Stimulated activated CD4-positive, alpha-beta T cell treated with anti-CD3 and anti-CD28 coated beads, Interleukin-12 subunit alpha, Interleukin-12 subunit beta, amount 100 ng/mL, for 24 hours (primary cell): ENCODE measurements at places on chromosomes 4 and X.

- no peak for DNase-seq
Observed at GRCh38 chr4:123348946-123349345, 47.6 kb upstream of the SPRY1 start.

GRCh38 chr4:23736466-23736865 is 153.4 kb downstream of the PPARGC1A start:
- no peak for DNase-seq

GRCh38 chr4:54067166-54067565 is 2.8 kb upstream of the CHIC2 start:
- no peak for DNase-seq

GRCh38 chr4:42397635-42398170 is 415 bp downstream of the SHISA3 start:
- no peak for DNase-seq

DNA sequence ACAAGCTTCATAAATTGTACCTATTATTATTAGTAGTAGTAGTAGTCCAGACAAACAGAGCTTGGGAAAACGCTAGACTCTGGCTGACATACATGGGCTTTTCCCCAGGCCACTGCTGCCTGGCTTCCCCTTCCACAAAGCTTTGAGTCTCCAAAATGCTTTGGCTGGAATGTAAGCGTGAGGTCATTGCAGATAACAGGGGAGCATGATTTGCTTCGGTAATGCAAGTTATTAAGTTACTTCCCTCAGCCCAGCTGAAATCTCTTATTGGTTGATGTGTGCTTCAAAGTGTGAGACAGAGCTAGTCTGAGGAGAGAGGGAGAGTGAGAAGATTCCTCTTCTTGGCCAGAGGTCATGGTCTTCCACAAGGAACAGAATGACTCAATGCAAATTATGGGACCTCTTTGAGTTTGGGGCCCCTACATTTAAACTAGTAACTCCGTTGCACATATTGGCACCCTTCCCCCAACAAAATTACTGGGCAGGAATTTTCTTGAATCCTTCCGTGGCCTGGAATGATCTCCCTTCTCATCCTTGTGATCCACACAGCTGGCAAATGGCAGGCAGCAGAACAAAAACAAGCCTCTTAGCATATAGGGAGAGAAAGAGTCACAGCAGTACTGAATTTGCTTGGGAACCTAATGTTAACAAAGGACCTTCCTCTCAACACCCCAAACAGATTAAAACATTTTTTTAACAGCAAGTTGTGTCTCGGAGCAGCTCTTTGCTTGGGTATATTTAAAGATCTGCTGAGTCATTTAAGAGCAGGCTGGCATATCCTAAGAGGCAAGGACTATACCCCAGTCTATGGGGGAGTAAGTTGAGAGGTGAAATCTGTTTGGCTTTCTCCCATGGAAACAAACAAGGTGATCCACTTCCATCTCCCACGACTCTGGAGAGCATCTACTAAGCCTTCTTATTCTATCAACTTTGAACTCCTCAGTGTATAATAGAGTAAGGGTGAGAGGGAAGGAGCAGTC is 19.9 kb downstream of the AR start:
- no peak for DNase-seq

GRCh38 chr4:77615153-77615552 is 9.5 kb downstream of the CXCL13 start:
- DNase-seq, result no peak

- peak; percentile 19 for DNase-seq
Observed at GRCh38 chr4:118834960-118835569, 861 bp downstream of the SEC24D start.

GRCh38 chr4:184461711-184462441 is 12.5 kb downstream of the IRF2 start:
- no peak for DNase-seq

GRCh38 chr4:6658209-6658595 is 17.7 kb downstream of the MRFAP1 start:
- DNase-seq, result no peak

DNA sequence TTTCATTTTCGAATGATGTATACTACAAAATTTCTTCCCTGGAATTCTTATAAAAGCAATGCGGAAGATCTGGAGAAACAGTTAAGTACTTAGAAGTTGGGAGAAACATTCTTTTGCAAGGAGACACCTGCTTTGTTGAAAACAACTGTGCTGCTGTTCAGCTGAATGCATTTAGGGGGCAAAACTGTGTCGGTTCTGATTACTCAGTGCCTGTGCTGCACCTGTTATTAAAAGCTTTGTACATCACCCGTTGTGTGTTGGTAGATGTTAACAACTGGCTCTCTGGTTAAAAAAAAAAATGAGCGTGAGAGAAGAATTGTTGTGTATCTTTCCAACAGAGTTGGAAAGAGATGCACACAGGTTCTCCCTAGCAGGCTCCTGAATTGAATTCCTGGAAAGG is 184.1 kb upstream of the HHIP start:
- DNase-seq, result no peak

GRCh38 chr4:108247387-108248049 is 78.8 kb upstream of the LEF1 start:
- no peak for DNase-seq

DNA sequence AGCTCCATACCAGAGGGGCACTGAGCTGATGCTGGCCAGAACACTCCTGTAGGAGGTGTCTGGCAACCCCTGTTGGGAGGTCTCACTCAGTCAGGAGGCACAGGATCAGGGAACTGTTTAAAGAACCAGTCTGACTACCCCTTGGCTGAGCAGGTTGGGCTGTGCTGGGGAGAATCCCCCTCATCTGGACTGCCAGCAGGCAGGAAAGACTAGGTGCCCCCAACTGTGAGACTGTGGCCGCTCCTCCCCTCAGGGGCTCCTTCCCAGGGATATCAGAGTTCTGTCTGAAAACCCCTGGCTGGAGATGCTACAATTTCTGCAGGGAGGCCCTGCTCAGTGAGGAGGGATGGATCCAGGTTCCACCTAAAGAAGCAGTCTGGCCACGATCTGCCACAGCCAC is 245.3 kb downstream of the MAPK10 start:
- DNase-seq, result no peak

GRCh38 chr4:112127803-112128202 is 17.5 kb upstream of the FAM241A start:
- DNase-seq, result no peak

DNA sequence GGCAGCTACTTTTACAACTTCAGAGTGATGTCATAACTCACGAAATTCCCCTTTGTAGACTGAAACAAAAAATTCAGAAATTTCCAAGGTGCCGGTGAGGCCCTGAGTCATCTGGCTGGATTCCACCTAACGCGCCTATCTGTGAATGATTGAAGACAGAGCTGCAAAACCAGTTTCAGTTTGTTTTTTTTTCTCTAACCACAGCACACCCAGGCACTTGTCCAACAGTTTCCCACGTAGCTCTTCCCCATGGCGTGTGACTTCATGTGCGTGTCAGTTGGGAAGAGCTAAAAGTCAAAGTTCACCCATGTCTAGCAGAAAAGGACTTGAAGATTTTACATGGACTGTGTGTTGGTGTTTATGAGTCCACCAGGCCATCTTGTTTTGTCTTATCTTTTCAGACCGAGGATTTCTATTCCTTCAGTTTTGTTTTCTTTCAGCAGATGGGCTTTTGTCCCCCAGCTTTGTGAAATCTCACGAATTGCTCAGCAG is 16.4 kb downstream of the TCEANC start:
- DNase-seq, result no peak

GRCh38 chr4:15665753-15666365 is 10.7 kb upstream of the FBXL5 start:
- no peak for DNase-seq

DNA sequence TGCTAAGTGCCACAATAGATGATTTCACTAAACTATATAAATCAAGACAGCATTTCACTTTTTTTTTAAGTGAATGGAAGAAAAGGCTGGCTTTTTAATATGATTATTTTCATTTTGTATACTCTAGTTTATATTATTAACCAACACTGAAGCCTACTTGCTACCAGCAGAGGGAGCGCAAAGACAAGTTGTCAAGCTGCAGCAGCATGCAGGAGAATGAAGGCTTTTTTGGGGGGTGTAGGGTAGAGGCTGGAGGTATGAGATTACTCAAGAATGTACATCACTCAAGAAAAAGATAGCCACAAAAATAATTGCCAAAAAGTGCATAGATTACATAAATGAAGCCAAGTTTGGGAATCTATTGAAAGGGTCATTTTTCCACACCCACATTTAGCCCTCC is 519.5 kb downstream of the FGF13 start:
- DNase-seq, result peak; percentile 0

DNA sequence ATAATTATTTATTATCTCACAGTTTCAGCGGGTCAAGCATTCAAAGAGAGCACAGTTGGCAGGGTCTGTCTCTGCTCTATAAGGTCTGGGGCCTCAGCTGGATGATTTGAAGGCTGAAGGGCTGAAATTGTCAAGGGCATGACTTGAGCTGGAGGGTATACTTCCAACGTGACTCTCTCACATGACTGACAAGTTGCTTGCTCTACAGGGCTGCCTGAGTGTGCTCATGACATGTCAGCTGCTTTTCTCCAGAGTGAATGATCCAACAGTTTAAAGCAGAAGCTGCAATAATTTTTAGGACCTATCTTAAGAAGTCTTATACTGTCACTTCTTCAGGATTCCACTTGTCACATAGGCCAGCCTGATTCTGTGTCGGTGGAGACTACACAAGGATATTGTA is 51.2 kb downstream of the TIGD2 start:
- DNase-seq, result no peak

GRCh38 chr4:5125321-5125720 is 74.0 kb downstream of the STK32B start:
- DNase-seq, result no peak

GRCh38 chrX:148412006-148412405 is 88.4 kb upstream of the AFF2 start:
- no peak for DNase-seq

DNA sequence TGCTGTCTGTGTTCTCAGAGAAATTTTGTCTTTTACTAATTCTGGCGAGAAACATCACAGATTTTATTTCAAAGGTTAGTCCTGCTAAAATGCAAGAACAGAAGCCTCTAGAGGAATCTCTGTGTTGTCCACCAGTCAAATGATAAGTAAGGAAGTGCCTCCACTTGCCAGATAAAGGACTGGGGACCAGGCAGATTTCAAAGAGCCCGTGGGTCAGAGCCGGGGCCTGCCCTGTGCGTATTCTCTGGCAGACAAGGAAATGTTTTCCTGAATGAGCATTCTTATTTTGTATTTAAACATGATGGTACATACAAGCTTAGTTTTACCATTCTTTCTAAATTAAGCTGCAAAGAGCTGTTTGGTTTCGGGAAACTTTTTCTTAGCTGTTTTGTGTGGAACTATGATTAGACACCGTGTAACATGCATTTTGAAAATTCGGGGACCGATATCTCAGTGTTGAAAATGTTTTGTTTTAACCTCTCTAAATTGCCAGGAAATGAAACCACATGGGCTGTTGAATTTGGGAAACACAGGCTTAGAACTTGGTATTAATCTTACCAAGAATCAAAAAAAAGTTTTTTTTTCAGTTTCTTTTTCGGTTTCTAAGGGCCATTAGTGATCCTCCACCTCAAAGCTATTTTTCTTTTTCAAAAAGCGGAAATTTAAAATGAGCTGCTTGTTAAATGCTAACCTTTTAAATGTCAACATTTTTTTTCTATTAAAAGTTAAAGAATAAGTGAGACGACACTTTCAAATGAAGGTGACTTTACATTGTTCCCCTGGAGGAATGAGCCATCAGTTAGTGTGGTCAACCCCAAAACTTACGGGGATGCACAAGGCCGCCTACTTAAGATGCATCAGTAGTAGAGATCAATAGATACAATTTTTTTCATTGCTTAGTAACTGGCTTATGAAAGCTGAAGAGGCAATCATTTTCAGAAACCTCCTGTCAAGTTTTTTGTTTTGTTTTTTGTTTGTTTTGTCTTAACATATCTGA is 89.6 kb upstream of the MTM1 start:
- no peak for DNase-seq

DNA sequence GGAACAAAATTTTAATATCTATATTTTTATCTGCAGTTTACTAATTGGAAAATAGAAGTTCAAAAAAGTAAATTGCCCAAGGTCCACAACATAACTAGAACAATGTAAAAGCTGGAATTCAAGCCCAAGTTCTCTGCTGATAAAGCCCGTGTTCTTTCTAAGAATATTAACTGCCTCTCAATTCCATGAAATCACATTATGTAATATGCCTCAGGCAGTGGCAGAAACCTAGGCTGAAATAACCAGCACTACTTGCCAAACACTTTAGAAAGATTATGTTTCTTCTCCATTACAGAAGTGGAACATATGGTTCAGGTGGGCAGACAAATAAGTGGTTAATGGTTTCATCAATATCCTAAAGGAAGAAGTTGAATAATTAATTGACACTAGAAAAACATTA is 56.7 kb upstream of the ADGRL3 start:
- DNase-seq, result no peak

GRCh38 chr4:2250357-2251072 is 8.6 kb upstream of the HAUS3 start:
- DNase-seq, result no peak

GRCh38 chr4:67465032-67465762 is 80.1 kb downstream of the CENPC start:
- DNase-seq, result no peak

- no peak for DNase-seq
Observed at GRCh38 chr4:80237992-80238391, 28.5 kb upstream of the FGF5 start.

GRCh38 chr4:41369680-41370079 is 113.0 kb downstream of the UCHL1 start:
- DNase-seq, result no peak

GRCh38 chr4:155807021-155807420 is 48.2 kb downstream of the GUCY1B1 start:
- DNase-seq, result no peak

GRCh38 chrX:84248226-84248625 is 60.2 kb upstream of the RPS6KA6 start:
- no peak for DNase-seq

- DNase-seq, result no peak
Observed at GRCh38 chr4:11494232-11494631, 65.5 kb upstream of the HS3ST1 start.

- no peak for DNase-seq
Observed at GRCh38 chr4:40577588-40578253, 51.9 kb downstream of the RBM47 start.

DNA sequence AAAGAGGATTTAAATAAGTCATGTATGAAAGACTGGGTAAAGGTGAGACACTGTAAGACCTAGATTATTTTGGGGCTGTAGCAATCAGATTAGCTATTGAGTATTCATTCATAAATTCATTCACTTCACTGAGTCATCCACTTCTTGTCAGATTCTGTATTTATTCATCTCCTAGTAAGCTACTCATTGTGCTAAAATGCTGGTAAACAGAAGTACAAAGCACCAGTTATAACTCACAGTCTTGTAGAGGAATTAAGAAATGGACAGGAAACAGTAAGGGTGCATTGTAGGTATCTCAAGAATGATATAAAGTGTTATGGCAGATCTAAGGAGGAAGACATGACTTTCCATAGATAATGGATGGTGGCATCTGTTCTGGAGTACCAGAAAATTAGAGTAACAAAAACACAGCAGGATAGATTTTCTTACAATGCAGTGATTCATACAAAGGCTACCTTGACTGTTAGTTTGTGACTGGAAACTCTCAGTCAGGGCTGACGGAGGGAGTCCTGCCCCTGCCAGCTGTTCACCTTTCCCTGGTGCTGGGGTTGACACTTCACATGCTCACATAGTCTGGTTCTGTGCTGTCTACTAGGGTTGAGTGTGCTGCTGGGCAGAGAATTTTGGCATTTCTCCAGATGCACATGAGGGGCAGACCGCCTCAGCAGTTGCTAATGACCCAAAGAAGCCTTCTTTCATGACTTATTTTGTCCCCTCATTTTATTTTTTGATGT is 26.5 kb upstream of the HAND2 start:
- DNase-seq, result no peak
